D341Med (cell line): ENCODE measurements at places on chromosomes 7 and 10.

DNA sequence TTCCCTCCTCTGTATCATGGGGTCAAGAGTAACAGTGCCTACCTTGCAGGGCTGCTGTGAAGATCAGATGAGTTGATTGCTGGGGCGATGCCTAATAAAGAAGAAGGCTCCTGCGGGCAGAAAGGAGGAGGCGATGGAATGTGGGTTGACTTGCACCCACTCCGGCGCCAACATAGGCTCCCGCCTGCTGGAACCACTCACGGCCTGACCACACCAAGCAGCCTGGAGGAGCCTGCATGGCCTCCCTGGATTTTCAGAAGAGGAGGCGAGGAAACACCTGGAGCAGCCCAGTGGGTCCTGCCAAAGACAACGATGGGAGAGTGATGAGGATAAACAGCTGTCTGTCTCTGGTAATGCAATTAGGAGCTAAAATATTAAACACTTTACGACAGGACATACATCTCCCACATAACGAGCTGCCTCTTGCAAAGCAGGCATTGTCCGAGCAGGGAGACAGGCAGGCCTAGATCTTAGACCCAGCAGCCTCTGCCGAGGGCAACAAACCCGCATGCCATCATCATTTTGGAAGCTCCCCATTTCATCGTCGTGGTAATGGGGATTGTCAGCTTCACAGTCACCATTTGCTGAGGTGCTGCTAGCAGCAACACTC lies 302.9 kb upstream of the ZMIZ1 start:
- DNase-seq: no peak

GRCh38 chr10:100775871-100776270 lies 30.5 kb downstream of the PAX2 start:
- DNase-seq: no peak

GRCh38 chr7:119472408-119473038 lies 800.5 kb upstream of the KCND2 start:
- DNase-seq: no peak

- no peak for DNase-seq
Observed at GRCh38 chr7:55129541-55130394, 111.0 kb downstream of the EGFR start.

DNA sequence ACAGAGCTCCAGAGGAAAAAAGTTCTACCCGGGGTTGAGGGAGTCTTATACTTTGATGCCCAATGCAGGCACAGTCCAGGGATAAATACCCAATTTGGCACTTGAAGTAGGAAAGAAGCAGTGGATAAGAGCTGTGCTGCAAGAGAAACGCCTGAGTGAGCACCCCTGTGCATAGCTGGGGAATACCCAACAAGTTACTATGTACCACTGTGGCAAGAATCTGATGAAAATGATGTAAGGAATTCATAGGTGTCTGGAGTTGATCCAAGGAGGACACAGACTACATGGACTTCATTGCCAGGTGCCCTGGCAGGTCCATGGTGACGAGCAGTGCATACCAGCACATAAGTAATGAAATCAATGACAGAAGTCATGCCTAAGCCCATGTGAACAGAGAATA lies 183.7 kb upstream of the FEZF1 start:
- DNase-seq: no peak

GRCh38 chr10:11437391-11438142 lies 173.9 kb downstream of the USP6NL start:
- peak; percentile 34 for DNase-seq

- no peak for DNase-seq
Observed at GRCh38 chr7:924541-925231, 29.8 kb downstream of the ADAP1 start.

GRCh38 chr7:26619348-26619984 lies 244.9 kb downstream of the SKAP2 start:
- DNase-seq: no peak

DNA sequence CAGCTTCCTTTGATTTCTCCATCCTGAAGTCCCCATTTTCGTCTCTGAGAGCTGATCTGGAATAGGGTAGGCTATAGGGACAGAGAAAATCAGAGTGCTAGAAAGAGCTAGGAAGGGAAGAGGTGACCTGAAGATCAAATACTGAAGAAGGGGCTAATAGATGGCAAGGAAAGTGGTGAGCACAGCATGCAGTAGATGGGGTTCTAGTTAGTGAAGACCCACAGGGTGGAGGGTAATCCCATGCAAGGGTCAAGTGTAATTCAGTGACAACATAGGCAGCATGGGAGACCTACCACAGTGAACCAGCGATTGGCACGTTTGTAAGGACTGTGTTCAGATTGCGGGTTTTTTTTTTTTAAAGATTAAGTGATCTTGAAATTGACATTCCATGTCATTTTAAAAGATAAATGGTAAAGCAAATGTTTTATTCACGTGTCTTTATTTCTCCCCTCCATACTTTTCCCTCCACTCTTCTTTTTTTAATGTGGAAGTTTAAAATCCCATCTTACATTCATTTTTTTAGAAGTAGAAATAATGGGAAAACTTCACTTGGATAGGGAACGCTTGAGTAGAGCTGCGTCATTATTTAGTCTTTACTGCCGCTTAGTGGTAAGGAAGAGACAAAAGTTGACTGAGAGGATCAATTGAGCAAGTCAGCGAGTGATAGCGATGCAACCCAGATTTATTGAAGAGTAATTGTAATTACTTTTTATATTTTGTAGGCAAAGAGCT lies 21.0 kb upstream of the ABI1 start:
- DNase-seq: peak; percentile 64

GRCh38 chr10:6382081-6382480 lies 179.3 kb downstream of the PFKFB3 start:
- DNase-seq: no peak

- DNase-seq: no peak
Observed at GRCh38 chr10:9010093-9010492, 955.6 kb downstream of the GATA3 start.

DNA sequence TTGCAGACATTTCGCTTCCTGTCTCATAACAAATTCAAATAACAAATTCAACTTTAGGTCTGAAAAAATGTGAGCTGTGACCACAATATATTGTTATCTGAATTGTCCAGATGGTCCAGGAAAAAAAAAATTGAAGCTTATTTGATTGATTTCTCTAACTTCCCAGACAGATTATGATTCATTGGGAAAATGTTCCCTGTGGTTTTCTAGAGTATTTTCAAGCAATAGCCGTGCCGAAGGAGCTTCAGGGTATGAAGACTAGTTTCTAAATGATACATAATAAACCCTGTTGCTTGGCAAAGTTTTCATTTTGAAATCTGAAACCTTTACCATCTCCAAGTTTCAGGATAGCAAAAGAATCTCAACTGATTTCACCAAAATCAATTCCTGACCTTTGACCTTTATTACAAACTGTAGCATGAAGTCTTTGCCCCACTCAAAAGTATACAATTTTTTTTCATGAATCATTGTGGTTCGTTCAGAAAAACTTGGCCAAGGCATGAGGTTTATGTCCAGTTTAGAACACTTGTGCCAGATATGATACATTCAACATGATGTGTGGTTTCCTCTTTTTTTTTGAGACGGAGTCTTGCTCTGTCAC lies 109.9 kb downstream of the JCAD start:
- no peak for DNase-seq

- DNase-seq: no peak
Observed at GRCh38 chr10:112816033-112816430, 134.0 kb upstream of the TCF7L2 start.

DNA sequence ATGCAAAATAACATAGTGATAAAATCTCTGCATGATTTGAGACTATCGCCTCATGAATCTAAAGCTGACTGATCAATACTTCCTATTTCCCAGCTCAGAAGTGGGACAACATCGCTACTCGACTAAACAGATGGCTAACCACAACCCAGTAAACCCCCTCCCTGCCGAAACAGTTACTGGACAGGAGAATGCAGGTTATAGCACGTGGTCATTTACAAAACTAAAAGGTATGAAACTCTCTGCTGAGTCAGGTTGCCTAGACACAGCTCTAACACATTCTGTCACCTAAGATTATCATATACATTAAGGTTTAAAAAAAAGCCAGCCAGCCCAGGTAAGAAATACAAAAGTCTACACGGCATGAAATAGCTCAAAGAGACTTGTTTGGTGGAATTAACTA lies 64.0 kb downstream of the CTBP2 start:
- DNase-seq: no peak

- peak; percentile 45 for DNase-seq
Observed at GRCh38 chr10:76303682-76304316, 872.4 kb downstream of the LRMDA start.

DNA sequence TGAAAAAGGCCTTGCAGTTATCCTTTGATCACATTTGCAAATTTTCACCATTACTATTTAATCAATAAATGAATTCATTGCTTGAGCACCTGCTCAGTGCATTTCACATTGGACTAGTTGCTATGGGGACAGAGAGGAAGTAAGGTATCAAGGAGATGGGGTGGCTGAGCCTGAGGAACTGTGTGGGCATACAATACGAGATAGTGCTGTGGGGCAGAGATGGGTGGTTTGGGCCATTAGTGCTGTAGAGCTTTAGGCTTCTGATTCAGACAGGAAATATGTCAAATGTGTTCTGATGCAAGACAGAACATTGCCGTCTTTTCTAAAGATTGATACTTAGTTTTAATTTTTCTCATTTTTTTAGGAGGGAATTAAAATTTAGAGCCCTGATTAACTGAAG lies 13.2 kb downstream of the ITGB8 start:
- DNase-seq: no peak

GRCh38 chr10:21501731-21502347 lies 23.6 kb downstream of the SKIDA1 start:
- DNase-seq: no peak

GRCh38 chr10:120278069-120278468 lies 179.0 kb upstream of the PLPP4 start:
- DNase-seq: no peak

DNA sequence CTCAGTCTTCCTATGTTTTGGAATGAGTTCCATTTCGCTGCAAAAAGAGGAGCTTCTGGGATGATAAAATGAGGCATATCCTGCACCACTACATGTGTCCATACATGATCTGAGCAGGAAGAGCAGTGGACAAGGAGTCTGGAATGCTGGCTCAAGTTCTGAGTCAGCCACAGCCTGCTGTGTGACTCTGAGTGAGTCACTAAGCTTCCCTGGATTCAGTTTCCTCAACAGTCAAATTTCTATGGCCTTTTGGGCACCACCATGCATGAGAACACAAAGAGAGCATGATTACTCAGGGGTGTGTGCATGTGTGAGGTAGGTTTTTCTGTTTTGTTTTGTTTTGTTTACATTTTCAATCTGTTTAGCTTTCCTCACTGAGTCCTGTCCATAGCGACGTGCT lies 254.6 kb downstream of the ANKRD30A start:
- DNase-seq: no peak

DNA sequence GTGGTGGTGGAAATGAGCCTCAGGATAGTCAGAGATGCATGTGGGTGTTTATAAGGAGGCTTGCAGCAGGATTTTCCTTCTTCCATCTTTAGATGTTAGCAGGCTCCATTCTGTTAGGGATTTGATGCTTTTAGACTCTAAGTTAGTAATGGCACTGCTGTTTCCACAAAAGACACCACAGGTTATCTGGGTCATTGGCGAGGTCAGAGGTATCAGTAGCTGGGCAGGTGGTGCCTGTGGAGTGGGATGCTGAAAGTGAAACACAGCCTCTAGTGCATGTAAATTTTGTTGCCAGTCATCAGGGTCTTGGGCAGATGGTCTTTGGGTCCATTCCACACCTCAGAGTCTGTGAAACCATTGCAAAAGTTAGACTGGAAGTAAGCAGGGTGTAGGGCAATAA lies 833 bp upstream of the PAX4 start:
- no peak for DNase-seq

- no peak for DNase-seq
Observed at GRCh38 chr7:113444261-113444660, 325.9 kb upstream of the SMIM30 start.

- no peak for DNase-seq
Observed at GRCh38 chr7:142359694-142360279, 101.9 kb upstream of the PRSS58 start.

- DNase-seq: no peak
Observed at GRCh38 chr7:102190776-102191350, 95.8 kb upstream of the SH2B2 start.

DNA sequence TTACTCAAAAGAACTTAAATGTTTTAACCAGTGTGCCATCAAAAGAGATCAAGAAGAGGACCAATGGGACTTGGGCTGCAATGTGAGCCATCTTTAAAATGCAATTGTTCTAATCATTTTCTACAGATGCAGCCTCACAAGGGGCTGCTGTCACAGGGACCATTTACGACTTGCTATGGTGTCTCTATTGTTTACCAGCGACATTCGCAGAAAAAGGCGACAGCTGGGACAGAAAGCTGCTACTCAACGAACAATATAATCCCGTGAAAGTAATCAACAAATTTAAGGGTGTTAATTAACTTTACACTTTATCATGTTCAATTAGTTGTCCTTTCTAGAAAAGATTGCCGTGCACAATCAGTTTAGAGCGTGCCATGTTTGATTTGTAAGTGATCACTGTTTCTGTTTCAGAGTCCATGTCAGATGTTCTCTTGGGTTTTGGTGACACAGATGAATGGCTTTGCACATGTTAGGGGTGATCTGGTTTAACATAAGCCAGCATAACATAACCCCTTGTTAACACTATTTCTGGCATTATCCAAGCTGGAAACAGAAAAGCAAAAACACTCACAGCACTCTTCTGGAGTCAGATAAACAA lies 110.8 kb downstream of the HIBADH start:
- peak; percentile 57 for DNase-seq

GRCh38 chr7:122211362-122211761 lies 67.3 kb upstream of the AASS start:
- DNase-seq: no peak

- no peak for DNase-seq
Observed at GRCh38 chr7:32316839-32317238, 173.3 kb downstream of the LSM5 start.

GRCh38 chr7:101922631-101923601 lies 105.5 kb downstream of the CUX1 start:
- peak; percentile 13 for DNase-seq

DNA sequence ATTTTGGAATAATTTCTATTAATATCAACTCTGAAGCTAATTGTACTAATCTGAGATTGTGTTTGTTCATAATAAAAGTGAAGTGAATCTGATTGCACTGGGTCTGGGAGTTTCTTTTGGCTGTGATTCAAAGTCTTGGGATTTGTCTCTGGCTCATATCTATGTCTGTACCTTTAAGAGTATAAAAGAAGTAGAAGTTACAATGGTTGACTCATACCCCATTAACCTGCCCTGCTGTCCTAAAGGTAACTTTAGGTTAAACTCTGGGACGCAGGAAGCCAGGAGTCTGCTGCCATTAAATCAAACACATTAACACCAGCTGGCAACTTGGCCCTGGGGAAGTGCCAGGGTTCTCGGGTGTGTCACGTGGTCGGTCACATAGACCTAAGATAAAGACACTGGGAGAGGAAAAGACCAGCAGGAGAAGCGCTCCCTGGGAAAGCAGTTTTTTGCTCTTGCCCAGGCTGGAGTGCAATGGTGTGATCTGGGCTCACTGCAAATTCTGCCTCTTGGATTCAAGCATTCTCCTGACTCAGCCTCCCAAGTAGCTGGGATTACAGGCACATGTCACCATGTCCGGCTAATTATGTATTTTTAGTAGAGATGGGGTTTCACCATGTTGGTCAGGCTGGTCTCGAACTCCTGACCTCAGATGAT lies 17.8 kb downstream of the SCD start:
- no peak for DNase-seq
